Activated T-helper 2 cell treated with anti-CD3 and anti-CD28 coated beads, Interferon-gamma antibody, Interleukin-2, Interleukin-4, amounts not matched to agents 10 μg/mL and 5 μg/mL and 100 μg/mL, durations not matched to agents 14 hours and 24 hours and 36 hours (primary cell): ENCODE measurements at places on chromosomes 2 and 18.

GRCh38 chr2:48249025-48249424 lies 280.9 kb upstream of the STON1 start:
- no peak for DNase-seq

GRCh38 chr18:56083097-56083521 lies 495.1 kb upstream of the TCF4 start:
- DNase-seq = no peak

- DNase-seq = no peak
Observed at GRCh38 chr2:8662239-8662879, 19.5 kb upstream of the ID2 start.

DNA sequence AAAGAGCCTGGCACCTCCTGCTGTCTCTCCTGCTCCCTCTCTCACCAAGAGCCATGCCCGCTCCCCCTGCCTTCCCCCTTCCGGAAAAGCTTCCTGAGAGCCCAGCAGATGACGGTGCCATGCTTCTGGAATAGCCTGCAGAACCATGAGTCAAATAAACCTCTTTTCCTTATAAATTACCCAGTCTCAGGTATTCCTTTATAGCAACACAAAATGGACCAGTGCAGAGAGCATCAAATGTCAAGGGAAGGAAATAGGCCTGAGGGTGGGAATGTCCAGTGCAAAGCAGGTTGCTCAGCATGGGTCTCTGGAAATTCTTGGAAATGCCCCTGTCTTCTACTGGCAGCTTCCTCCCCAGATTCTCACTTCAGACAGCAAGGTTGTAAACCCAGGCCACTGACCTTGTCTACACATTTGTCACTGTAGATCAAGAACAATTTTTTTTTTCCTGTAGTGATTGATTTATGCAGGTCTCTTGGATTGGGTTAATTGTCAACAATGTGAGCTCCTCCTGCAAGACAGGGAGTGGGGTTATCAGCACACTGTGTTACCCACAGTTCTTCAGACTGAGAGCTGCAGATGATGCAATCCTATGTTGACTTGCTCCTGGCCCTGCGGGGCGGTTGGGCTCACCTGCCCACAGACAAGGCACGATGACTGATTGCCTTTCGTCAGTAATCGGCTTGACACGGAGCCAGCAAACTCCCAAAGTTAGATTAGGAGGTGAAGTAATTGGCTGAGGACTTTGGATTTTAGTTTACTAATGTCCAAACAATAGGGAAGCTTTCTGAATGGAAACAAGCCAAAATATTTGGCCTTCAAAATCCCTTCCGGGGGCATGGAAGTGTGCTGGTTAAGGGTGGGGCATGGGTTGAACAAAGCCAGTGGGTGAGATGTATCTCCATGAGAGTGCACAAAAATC lies 5.4 kb upstream of the BOD1L2 start:
- DNase-seq = no peak

- no peak for DNase-seq
Observed at GRCh38 chr2:181356526-181357130, 100.6 kb upstream of the ITGA4 start.

DNA sequence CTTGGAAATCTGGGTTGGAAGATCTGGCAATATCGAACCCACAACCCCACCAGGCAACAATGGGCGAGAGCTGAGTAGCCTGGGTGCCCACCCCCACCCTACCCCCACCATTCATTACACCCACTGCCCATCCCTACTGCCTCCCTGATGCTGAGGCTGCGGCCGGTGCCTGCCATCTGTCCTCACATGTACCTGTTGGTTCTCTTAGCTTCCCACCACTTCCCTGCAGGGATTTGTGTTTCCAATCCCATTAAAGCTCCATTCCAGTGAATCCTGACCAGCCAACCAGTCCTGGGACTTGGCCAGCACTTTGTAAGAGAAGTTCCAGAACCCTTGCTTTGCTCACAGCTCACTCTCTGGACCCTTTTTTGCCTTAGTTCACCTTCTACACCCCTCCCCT lies 163.0 kb upstream of the SH3BP4 start:
- DNase-seq = no peak

GRCh38 chr2:86078774-86079545 lies 26.7 kb downstream of the POLR1A start:
- DNase-seq = no peak

- no peak for DNase-seq
Observed at GRCh38 chr18:45637546-45638327, 22.5 kb downstream of the SLC14A2 start.

GRCh38 chr2:159185401-159186130 lies 100.9 kb downstream of the WDSUB1 start:
- DNase-seq = no peak

GRCh38 chr2:190534310-190535120 lies at the start of gene NEMP2:
Gene NEMP2, minus strand, starts transcription at chr2:190534722. Its CDS starts 67 bp downstream, at chr2:190534655.
- DNase-seq = peak; percentile 84

DNA sequence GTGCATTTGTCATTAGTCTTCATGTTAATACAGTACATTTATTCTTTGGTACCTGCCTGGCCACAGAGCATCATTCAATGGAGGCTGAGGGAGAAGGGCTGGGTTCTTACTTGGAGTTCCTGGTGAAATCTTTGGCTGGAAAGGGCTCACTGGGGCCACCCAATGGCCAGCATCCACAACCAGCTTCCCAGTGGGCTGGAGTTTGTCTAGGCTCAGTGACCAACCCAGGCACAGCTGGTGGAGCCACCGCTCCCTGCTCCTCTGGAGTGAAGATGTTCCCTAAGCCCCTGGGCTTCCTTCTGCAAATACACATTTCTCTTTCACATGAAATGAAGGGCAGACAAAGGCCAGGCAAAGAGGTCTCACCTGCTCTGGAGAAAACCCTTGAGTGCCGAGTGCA lies 34.4 kb downstream of the EHD3 start:
- no peak for DNase-seq

GRCh38 chr2:183455056-183455455 lies 330.8 kb downstream of the NUP35 start:
- DNase-seq = no peak

DNA sequence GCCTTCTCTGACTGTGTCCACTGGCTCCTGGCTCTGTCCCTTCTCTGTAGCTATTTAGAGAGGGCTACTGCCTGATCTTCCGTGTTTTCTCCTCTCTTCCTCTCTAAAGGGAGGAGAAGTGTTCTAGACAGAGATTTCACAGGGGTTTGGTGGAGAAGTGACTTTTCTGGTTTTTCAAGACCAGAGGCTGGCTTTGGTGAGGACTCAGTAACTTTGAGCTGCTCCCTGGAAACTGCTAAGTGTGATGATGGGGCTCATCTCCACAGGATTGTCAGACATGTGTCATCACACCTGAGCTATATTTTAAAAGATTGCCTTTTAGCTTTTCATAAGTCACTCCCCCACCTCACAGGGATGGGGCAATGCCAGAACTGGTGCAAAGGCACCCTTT lies 6.2 kb downstream of the MAL start:
- DNase-seq = no peak

- no peak for DNase-seq
Observed at GRCh38 chr18:68925268-68925667, 127.4 kb downstream of the CCDC102B start.

- DNase-seq = no peak
Observed at GRCh38 chr18:56684277-56684676, 33.1 kb downstream of the WDR7 start.

DNA sequence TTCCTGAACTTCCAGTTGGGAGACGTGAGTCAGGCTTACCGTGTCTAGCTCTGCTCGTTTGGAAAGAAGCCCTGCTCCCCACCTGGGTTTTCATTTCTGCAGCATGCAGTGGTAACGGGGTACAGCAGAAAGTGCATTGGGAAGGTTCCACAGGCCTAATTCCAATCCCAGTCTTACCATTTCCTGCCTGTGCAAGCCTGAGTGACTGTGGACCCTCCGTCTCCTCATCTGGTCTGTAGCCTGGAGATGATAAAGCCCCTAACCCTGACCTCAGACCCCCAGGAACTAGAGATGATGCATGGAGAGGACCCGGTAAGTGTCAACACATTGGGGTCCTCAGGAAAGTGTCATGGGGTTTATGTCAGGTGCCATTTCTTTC lies 5.8 kb upstream of the PSD4 start:
- DNase-seq = no peak

DNA sequence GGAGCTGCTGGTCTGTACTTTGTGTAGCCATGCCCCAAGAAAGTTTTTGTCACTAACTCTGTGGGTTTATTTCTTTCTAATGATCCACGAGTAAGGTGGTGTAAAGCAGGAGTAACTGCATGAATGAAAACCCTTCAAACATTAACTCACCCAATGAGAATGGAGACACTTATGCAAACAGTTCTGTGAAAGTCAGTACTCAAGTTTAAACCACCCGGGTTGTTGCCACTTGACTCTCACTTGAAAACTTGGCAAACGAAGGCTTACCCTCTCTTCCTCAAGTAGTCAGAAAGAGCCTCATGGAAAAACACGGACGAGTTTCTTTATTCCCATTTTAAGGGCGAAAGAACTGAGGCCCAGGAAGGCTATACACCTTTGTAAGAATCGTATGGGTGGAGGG lies 117.5 kb downstream of the MMADHC start:
- DNase-seq = no peak

DNA sequence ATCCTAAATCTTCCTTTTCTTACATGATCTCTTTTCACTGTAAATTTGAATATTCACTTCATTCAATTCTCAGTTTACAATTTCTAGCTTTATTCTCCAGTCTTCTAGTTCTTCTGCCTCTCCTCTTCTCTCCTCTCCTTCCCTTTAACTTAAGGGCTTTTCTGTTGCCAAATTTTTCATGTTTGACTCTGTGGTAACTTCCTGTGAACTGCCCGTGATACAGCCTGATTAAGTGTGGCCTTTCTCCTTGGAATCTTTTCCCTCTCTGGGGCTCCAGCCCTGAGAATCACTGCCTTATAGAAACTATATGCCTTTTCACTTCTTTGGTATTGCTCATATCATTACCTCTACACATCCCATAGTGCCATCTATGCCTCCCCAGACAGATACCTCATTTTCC lies 1923.8 kb upstream of the CELF4 start:
- DNase-seq = no peak

DNA sequence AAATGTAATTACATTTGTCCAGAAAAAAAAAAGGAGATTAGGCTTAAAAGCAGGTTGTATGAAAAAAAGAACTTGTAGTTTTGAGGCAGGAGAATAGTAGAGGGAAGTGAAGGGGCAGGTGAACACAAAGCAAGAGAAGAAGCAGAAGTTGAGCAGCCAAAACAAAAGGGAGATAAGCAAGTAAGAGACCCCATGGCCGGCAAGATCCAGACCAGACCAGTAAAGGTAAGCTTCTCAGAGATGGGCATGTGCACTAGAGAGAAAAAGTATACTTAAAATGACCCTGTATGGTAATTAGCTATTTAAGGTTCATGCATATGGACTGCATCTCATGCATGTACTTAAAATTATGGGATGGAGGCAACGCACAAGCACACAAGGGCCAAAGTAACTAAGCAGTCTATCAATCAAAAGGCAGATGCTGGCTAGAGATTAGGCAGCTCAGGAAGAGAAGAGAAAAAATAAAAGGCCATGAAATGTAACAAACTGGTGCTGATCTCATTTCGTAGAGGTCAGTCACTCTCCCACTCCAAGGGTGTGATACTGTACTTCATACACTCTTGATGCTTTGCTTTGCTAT lies 9.7 kb downstream of the SIGLEC15 start:
- no peak for DNase-seq

- DNase-seq = no peak
Observed at GRCh38 chr2:84457686-84458085, 1.4 kb downstream of the SUCLG1 start.

- no peak for DNase-seq
Observed at GRCh38 chr2:162084536-162084935, 10.5 kb upstream of the DPP4 start.

GRCh38 chr2:8549273-8549922 lies 132.5 kb upstream of the ID2 start:
- no peak for DNase-seq

GRCh38 chr2:182893666-182894065 lies 27.2 kb upstream of the FRZB start:
- no peak for DNase-seq

DNA sequence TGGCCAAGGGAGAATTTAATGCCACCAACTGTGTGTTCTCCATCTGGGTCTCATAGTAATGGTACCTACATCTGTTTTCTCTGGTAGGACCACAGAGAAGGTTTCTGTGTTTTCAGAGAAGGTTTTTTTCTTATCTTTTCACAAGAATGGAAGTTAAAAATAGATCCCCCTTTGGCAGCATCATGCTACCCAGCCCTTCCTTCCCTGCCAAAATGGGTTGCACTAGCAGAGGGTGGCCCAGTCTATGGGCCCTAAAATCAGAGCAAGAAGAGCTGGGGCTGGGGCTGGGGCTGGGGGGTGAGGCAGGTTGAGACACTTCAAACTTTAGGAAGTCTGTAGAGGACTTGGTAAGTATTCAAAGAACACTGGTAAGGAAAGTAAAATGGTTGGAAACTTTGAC lies 44.8 kb upstream of the ZDBF2 start:
- DNase-seq = no peak

- DNase-seq = no peak
Observed at GRCh38 chr18:60040971-60041370, 141.2 kb downstream of the PMAIP1 start.

GRCh38 chr2:179954026-179954425 lies 53.1 kb downstream of the CWC22 start:
- DNase-seq = no peak

- peak; percentile 66 for DNase-seq
Observed at GRCh38 chr2:96164459-96165184, 19.4 kb upstream of the DUSP2 start.

DNA sequence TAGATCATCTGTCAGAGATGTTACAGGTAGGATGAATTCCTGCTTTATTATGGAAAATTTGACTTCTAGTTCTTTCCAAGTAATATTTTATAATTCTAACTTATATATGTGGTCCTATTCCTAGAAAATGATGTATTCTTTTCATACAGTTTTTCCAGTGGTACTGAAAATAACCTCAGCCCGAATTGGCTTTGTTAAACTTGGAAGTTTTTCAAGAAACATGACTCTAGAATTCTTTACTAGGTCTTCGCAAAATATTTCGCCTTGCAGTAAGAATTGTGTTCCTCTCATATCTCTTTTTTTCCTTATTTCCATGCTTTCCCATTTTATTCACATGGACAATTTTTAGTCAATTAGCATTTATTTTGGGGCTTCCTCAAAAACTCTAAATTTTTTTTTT lies 60.5 kb downstream of the BMPR2 start:
- no peak for DNase-seq

DNA sequence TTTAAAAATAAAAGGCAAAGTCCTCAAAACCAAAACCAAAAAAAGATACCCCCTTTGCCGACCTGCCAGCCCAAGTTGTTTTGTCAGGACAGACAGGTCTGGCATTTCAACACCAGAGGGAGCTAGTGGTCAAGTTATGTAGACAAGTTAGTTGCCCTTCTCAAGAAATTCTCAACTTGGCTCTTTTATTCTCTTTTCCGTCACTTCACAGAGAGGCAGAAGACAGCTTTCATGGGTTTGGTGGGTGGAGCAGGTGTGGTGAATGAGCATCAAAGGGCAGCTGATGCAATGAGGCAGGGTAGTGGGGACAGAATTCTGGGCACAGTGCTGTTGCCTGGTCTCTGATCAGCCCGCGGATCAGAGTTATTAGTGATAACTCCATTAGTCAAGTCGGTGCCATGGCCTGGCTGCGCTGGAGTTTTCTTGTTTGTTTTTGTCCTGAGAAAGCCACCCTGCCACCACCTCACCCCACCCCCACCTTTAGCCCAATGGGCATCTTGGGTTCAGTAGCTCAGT lies 303.7 kb upstream of the EPAS1 start:
- peak; percentile 44 for DNase-seq

GRCh38 chr18:79480171-79481045 lies 84.7 kb downstream of the NFATC1 start:
- no peak for DNase-seq
